ENCODE measurements at places on chromosomes 11 and 22. TPM values are rescaled to one million over a fixed set of nuclear protein-coding genes. Genes with fewer than 3 reads are reported as not detected.
A peak's percentile ranks its signal among the peaks of the same experiment; 100 is the strongest.

DNA sequence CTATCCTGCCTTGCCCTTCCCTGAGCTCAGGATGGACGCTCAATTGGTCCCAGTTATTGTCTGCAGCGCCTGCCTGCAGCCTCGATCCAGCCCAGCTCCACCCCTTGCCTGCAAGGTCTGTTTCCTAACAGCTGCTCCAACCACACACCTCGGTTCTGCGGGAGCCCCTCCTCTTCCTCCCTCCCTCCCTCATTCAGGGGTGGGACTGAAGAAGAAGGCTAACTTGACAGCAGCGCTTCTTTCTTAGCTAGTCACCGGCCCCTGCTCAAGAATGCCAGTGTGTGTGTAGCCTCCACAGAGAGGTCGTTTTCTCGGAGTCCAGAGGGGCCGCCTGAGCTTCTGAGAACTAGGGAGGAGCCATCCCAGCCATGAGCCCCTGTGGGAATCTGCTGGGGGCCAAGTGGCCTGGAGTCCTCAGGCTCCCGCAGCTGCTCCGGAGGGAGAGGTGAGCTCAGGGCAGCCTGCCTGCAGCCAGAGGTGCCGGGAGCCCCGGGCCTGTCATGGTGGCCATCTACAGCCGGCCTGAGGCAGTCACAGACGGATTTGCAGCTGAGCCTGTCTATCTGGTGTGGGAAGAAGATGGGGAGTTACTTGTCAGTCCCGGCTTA, 36.1 kb downstream of the LIMK2 start:
- H3K27me3 ChIP-seq, result no peaks in the 10 kb centered on the region
- H3K4me1 ChIP-seq, result peaks cover 21% of the 10 kb centered on the region
- H3K27ac ChIP-seq, result no peak overlapping the region

DNA sequence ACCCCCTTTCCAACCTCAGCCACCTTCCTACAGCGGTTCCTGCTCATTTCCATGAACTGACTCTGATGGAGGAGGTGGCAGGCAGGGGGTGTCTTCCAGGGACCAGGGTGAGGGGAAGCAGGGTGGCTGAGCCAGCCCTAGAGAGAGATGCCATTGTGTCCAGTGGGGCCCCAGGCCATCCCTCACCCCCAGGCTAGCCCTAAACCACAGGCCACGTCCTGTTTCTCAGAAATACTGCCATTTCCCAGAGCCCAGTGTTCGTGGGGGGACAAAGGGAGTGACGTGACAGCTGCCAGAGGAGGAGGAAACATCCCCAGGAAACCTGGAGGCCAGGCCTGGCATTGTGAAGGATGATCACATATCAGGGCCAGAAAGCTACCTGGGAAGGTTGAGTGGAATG, 39.5 kb downstream of the CHRDL2 start:
- no peaks in the 10 kb centered on the region for H3K27me3 ChIP-seq
- H3K4me3 ChIP-seq, result no peak overlapping the region
- DNase-seq, result no peak
- no peak overlapping the region for H3K27ac ChIP-seq

INSC gene
- 1.6 TPM for total RNA-seq

- DNase-seq, result no peak
- H3K27me3 ChIP-seq, result no peaks in the 10 kb centered on the region
- no peak overlapping the region for H3K27ac ChIP-seq
- no peak overlapping the region for H3K4me3 ChIP-seq
- H3K4me1 ChIP-seq, result peaks cover 14% of the 10 kb centered on the region
- no peaks in the 10 kb centered on the region for H3K36me3 ChIP-seq
These were observed 221.3 kb downstream of the CTTN start for GRCh38 chr11:70619591-70619990.

- H3K36me3 ChIP-seq, result no peaks in the 10 kb centered on the region
- H3K27ac ChIP-seq, result peak overlapping the region; percentile 47
- H3K4me1 ChIP-seq, result peaks cover 9% of the 10 kb centered on the region
- H3K27me3 ChIP-seq, result no peaks in the 10 kb centered on the region
These were observed 29.9 kb downstream of the ARVCF start for GRCh38 chr22:19986410-19987341.

GRCh38 chr11:41494716-41495115, 35.3 kb upstream of the LRRC4C start:
- H3K4me3 ChIP-seq, result no peak overlapping the region
- H3K27me3 ChIP-seq, result no peaks in the 10 kb centered on the region
- H3K36me3 ChIP-seq, result no peaks in the 10 kb centered on the region
- DNase-seq, result no peak
- no peaks in the 10 kb centered on the region for H3K4me1 ChIP-seq

DNA sequence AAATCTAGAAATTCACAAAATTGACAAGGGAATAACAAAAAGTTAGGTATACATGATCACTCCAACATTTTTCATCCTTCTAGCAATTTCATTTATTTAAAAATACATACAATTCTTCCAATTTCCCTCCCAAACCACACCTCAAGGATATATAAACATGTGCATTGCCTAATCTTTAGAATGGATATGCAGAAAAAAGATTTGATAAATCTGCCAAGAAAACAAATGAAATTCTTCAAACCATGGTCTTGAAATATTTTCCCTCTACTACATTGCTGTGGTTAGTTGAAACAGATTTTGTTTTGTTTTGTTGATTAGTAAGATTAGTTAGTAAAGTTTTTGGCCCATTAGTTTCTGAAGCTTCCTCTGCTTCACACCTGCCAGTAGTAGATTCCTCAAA, 703.3 kb upstream of the CCDC179 start:
- no peak overlapping the region for H3K27ac ChIP-seq
- no peaks in the 10 kb centered on the region for H3K36me3 ChIP-seq
- H3K27me3 ChIP-seq, result no peaks in the 10 kb centered on the region
- DNase-seq, result no peak
- H3K4me3 ChIP-seq, result no peak overlapping the region
- H3K4me1 ChIP-seq, result no peaks in the 10 kb centered on the region

SLCO2B1 gene
- total RNA-seq, result 37.6 TPM

KIRREL3 gene
- total RNA-seq, result 0.64 TPM

- DNase-seq, result no peak
- no peaks in the 10 kb centered on the region for H3K36me3 ChIP-seq
- no peak overlapping the region for H3K27ac ChIP-seq
- H3K4me1 ChIP-seq, result no peaks in the 10 kb centered on the region
- H3K4me3 ChIP-seq, result no peak overlapping the region
- no peaks in the 10 kb centered on the region for H3K27me3 ChIP-seq
These were observed 17.3 kb downstream of the OR51E2 start for GRCh38 chr11:4680341-4680740.

GRCh38 chr11:26537341-26537740, 34.7 kb downstream of the MUC15 start:
- H3K4me3 ChIP-seq, result no peak overlapping the region
- DNase-seq, result no peak
- H3K4me1 ChIP-seq, result no peaks in the 10 kb centered on the region
- no peak overlapping the region for H3K27ac ChIP-seq
- no peaks in the 10 kb centered on the region for H3K36me3 ChIP-seq

ANO9 gene
- total RNA-seq, result 129 TPM

DNA sequence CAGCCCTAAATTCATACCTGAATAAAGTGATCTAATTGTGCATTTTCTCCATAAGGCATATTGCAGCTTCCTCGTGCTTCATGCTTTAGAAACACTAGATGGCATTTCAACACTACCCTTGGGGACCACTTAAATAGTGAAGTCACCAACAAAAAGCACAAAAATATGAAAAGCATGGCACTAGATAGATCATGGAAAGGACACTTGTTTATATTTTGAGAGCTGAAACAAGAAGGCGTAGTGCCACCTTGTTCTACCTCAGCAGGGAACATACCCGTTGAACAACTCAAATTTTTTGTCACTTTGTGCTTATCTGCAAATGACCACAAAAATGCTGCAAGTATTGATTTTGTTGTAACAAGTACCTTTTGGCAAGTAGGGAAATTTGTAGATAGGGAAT, 8.6 kb downstream of the TBCEL start:
- no peak overlapping the region for H3K4me3 ChIP-seq
- no peaks in the 10 kb centered on the region for H3K4me1 ChIP-seq
- H3K36me3 ChIP-seq, result no peaks in the 10 kb centered on the region
- no peak overlapping the region for H3K27ac ChIP-seq
- no peaks in the 10 kb centered on the region for H3K27me3 ChIP-seq
- DNase-seq, result no peak

DNA sequence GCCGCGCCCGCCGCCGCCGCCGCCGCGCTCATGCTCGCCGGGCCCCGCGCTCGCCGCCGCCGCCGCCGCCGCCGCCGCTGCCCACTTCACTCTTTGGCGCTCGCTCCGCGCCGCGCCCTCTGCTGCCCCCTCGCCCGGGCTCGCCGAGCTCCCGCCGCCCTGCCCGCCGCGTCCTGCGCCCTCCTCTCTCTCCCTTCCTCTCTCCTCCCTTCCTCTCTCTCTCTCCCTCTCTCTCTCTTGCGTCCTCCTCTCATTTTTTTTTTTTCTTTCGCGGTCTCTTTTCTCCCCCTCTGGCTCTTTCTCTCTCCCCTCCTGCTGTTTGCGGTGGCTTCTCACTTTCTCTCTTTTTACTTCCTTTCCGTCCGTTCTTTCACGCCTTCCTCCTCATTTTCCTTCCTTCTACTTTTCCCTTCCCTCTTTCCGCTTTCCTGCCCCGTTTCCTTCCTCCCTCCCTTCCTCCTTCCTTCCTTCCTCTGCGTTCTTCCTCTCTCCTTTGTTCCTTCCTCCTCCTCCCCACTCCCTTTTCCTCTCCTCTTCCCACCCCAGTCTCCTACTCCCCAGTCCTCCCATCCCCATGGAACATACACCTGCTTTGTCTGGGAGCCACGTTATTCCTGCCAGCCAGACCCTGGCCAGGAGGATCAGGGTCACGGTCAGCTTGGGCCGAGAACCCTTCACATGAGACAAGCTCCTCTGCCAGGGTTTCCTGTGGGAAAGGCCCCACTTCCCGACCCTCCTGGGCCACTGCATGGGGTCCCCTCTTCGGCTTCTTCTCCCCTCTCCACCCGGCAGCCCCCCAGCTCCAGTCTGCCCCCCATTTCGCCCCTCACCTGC, 19.3 kb upstream of the SHISAL1 start:
- no peak overlapping the region for H3K4me3 ChIP-seq
- no peaks in the 10 kb centered on the region for H3K36me3 ChIP-seq

- H3K27ac ChIP-seq, result no peak overlapping the region
- no peaks in the 10 kb centered on the region for H3K27me3 ChIP-seq
- no peaks in the 10 kb centered on the region for H3K36me3 ChIP-seq
- peaks cover 6% of the 10 kb centered on the region for H3K4me1 ChIP-seq
- DNase-seq, result no peak
- no peak overlapping the region for H3K4me3 ChIP-seq
These were observed 5.7 kb downstream of the LRFN4 start for GRCh38 chr11:66862559-66863037.

SLC5A1 gene
- total RNA-seq, result 23.4 TPM

DNA sequence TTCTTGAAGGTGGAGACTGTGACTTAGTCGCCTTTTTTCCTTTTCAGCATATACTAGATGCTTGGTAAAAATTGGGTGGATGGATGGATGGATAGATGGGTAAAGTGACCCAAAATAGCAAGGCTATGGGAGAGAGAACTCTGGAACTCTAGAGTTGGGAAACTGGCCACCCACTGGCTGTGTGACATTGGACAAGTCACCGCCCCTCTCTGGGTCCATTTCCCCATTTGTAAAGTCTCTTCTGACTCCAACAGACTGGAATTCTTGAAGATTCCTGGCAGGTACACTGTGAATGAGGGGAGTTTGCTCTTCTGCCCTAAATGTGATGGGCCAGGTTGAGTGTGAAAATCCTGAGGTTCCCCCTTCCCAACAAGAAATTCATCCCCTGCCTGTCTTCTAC, 8.0 kb downstream of the TKFC start:
- H3K27me3 ChIP-seq, result no peaks in the 10 kb centered on the region
- DNase-seq, result no peak
- no peak overlapping the region for H3K4me3 ChIP-seq
- H3K27ac ChIP-seq, result no peak overlapping the region
- H3K36me3 ChIP-seq, result no peaks in the 10 kb centered on the region
- H3K4me1 ChIP-seq, result no peaks in the 10 kb centered on the region

SLC43A1 gene
- total RNA-seq, result 8.7 TPM

TPBGL gene
- 0.11 TPM for total RNA-seq

DNA sequence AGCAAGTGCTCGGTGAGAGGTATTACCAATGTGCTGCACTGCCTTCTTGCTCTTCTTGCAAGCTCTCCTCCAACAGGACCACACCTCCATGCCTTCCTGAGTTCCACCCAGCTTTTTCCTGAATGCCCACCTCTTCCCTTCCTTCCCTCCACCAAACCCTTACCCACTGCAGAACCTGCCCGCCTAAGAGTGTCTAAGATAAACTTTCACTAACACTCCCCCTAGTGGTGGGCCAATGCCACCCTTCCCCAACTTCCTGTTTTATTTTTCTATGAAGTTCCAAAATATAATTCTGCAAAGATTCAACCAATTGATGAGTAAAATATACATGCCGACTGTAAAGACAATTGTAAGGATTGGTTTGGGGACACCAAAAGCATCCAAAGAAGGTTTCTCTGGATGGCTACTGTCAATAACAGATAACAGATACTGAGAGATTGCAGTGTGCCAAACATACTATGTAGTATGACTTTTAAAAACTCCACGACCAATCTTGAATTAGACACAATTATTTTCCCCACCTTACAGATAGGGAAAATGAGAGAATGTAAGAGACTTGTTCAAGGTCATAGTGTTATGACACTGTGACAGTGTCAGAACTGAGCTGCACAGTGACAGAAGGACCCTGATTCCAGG, 38.6 kb upstream of the BMAL1 start:
- no peaks in the 10 kb centered on the region for H3K36me3 ChIP-seq
- H3K4me3 ChIP-seq, result no peak overlapping the region
- no peak overlapping the region for H3K27ac ChIP-seq

DNA sequence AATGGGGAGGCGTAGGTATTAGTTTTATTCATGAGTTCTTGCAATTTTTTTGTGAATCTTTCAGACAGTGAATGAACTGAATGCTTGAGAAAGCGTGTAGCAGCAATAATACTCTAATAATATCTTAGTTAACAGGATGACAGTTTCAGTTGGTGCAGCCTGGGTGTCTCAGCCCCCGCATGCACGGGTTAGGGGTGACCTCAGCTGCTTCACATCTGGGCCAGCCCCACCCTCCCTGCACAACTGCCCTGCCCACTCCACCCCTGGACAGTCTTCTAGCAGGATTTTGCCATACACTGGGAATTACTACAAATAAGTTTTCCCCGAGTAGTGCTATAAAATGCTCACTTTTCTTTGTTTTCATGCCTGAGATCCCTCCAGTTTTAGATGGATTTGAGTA, 83.2 kb downstream of the ST3GAL4 start:
- no peaks in the 10 kb centered on the region for H3K4me1 ChIP-seq
- no peaks in the 10 kb centered on the region for H3K27me3 ChIP-seq
- no peak for DNase-seq
- H3K4me3 ChIP-seq, result no peak overlapping the region
- no peaks in the 10 kb centered on the region for H3K36me3 ChIP-seq
